Vagina (tissue), 2 donors: ENCODE measurements at places on chromosomes 4 and X.

DNA sequence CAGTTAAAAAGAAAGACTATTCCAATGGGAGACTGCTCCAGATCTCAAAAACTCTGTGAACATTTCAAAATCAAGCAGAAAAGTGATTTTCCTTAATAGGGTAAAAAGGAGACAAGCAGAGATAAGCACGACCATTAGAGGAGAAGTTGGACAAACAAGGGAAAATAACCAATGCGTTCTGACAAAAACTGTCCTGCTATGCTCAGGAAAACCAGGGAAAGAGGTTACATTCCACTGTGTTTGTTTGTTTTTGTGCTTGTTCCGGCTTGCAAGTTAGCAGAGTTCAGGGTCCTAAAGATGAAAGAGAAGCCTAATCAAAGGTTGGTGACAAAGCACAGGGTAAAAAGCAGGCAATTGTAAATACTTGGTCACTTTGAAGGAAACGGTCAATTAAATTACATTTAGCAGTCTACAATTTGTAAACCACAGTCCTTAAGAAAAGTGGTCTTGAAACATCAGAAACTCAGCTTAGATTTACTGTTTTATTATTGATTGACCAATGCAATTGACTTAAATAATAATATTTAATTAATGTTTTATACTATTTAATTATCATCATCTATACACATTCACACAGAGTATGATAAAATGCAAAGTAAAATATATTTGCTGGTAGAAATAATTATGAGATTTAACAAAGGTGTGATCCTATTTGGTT, 186.2 kb upstream of the CPXCR1 start:
- no peak for DNase-seq

GRCh38 chr4:8303485-8304281, 34.1 kb downstream of the HTRA3 start:
- no peak for DNase-seq

DNA sequence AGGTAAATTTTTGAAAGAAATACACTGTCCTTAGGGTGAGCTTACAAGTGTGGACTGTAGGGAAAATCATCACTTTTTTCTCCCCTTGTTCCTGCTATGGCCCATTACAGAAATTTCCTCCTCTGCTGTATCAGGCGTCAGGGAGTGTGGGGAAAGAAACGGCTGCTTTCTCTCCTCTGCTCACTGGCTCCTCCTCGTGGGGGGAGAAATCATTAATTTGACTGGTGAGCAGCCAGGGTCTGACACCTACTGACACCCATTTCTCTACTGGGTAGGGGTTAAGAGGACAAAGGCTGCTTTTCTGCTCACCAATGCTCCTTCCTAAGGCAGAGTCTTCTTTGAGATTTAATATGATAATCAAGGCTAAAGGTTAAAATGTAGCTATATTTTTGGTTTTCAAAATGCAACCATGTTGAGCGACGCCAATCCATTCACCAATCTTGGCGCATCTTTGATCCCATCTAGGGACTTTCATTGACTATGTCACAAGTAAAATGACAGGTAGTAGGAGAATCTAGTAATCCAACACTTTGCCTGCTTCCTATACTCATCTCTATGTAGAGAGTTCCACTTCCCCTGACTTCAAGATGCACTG, 25.1 kb downstream of the SETD7 start:
- no peak for DNase-seq

DNA sequence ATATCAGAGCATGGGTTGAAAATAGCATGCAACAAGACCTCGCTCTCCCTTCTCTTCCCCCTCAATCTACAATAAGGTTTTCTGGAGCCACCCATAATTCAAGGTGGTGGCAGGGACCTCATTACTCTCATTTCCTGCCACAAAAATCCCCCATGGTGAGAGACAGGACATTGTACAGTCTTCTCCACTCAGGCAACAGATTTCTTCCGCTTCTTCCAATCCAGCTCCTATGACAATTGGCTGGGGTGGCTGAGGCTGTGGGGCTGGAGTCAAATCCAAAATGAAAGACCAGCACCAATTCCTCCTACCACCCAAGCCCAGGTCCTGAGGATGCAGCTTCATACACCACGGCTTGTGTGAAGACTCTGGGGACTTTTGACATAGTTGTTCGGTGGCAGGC, 40.3 kb upstream of the NKRF start:
- no peak for DNase-seq

GRCh38 chr4:56768763-56769162, 52.7 kb downstream of the SPINK2 start:
- no peak for DNase-seq

- no peak for DNase-seq
These were observed 128.5 kb downstream of the SPRY1 start for GRCh38 chr4:123524958-123525628.

GRCh38 chr4:41881981-41882624, 53.1 kb upstream of the TMEM33 start:
- DNase-seq = no peak
